ENCODE measurements at places on chromosomes 4 and X.

- DNase-seq: no peak
- no peaks in the 10 kb centered on the region for H3K27me3 ChIP-seq
- peaks cover 53% of the 10 kb centered on the region for H3K4me1 ChIP-seq
- peak within 1 kb of the TSS; percentile 61 for H3K4me3 ChIP-seq
- peak within 1 kb of the TSS; percentile 91 for H3K27ac ChIP-seq
Measured at GRCh38 chr4:2261853-2262144, at the start of gene MXD4. Gene MXD4 (minus strand): TSS chr4:2262109. CDS start chr4:2261980, 129 bp downstream.

- peaks cover 5% of the 10 kb centered on the region for H3K4me1 ChIP-seq
- peak overlapping the region; percentile 90 for H3K4me3 ChIP-seq
- no peak for DNase-seq
- no peaks in the 10 kb centered on the region for H3K27me3 ChIP-seq
Measured at GRCh38 chrX:80808881-80809411, 731 bp downstream of the BRWD3 start.

DNA sequence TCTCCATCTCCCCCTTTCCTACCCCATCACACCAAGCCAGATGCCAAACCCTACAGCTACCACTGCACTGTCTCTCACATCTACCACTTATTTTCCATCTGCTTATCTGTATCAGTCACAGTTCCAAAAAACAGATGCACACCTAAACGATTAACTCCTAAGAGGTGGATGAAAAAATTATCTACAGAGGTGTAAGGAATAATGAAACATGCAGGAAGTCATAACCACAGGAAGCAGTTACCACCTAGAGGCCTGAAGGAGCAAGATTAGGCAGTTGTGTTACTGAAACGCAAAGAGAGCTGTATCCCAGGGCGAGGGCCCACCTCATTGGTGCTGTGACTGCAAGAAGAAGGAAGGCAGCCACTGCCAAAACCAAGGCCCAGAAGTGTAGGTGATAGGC lies 87.8 kb upstream of the FAM241A start:
- no peaks in the 10 kb centered on the region for H3K4me1 ChIP-seq
- no peak overlapping the region for H3K27ac ChIP-seq
- H3K27me3 ChIP-seq: peaks cover 4% of the 10 kb centered on the region
- H3K4me3 ChIP-seq: no peak overlapping the region
- no peaks in the 10 kb centered on the region for H3K36me3 ChIP-seq
- no peak for DNase-seq

DNA sequence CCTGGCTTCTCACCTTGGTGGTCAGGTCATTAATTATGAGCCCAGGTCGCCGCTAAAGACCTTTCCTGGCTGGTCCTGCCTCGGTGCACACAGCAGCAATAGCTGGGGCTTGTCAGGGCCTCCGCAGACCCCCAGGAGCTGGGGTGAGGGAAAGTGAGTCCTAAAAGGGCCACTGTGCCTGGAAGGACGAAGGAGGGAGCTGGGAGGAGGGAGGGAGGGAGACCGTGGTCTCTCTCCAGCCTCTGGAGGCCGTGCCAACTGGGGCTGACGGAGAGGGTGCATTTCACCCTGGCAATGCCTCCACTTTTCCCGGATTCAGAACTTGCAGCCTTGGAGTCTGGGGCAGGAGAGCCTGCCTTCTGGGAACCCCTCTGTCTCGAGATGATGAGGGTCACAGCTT lies 60.4 kb downstream of the CRLF2 start:
- no peaks in the 10 kb centered on the region for H3K4me1 ChIP-seq
- peaks cover 30% of the 10 kb centered on the region for H3K27me3 ChIP-seq
- no peak for DNase-seq
- H3K4me3 ChIP-seq: no peak overlapping the region
- H3K36me3 ChIP-seq: no peaks in the 10 kb centered on the region

GRCh38 chr4:66929748-66930147 lies 615.6 kb downstream of the CENPC start:
- no peak for DNase-seq
- no peaks in the 10 kb centered on the region for H3K36me3 ChIP-seq
- H3K4me1 ChIP-seq: no peaks in the 10 kb centered on the region
- no peak overlapping the region for H3K27ac ChIP-seq
- no peaks in the 10 kb centered on the region for H3K27me3 ChIP-seq

GRCh38 chr4:153788413-153789276 lies at the start of gene SFRP2:
Gene SFRP2 (minus strand): TSS chr4:153789083. CDS start chr4:153788835, 248 bp downstream.
- H3K4me3 ChIP-seq: peak within 1 kb of the TSS; percentile 40
- peaks cover 12% of the 10 kb centered on the region for H3K4me1 ChIP-seq
- no peaks in the 10 kb centered on the region for H3K36me3 ChIP-seq
- H3K27me3 ChIP-seq: peaks cover 30% of the 10 kb centered on the region

DNA sequence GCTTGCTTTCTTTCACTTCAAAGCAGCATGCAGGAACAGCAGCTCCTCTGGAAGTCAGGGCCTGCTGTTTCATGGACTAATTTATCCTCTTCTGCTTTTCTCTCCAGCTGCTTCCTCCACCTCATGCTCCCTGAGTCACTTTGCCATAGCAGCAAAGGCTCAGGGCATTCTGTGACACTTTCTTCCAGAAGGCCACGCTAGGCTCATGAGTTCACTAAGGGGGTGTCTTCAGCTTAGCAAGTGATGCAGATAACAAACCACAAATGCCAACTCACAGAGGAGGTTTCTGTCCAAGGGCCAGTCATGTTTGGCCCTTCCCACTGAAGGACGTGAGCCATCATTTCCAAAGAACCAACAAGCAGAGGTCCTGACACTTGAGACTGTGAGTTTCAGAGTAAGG lies 200.2 kb downstream of the ADGRA3 start:
- no peak for DNase-seq
- H3K36me3 ChIP-seq: no peaks in the 10 kb centered on the region
- no peaks in the 10 kb centered on the region for H3K4me1 ChIP-seq

GRCh38 chrX:150456466-150456865 lies 93.3 kb downstream of the MAMLD1 start:
- H3K4me3 ChIP-seq: no peak overlapping the region
- H3K36me3 ChIP-seq: no peaks in the 10 kb centered on the region
- H3K27me3 ChIP-seq: no peaks in the 10 kb centered on the region
- H3K27ac ChIP-seq: no peak overlapping the region
- no peak for DNase-seq
- H3K4me1 ChIP-seq: no peaks in the 10 kb centered on the region

- no peaks in the 10 kb centered on the region for H3K36me3 ChIP-seq
- no peaks in the 10 kb centered on the region for H3K4me1 ChIP-seq
- H3K4me3 ChIP-seq: no peak overlapping the region
- no peaks in the 10 kb centered on the region for H3K27me3 ChIP-seq
Measured at GRCh38 chr4:143713955-143714625, 13.6 kb upstream of the FREM3 start.

DNA sequence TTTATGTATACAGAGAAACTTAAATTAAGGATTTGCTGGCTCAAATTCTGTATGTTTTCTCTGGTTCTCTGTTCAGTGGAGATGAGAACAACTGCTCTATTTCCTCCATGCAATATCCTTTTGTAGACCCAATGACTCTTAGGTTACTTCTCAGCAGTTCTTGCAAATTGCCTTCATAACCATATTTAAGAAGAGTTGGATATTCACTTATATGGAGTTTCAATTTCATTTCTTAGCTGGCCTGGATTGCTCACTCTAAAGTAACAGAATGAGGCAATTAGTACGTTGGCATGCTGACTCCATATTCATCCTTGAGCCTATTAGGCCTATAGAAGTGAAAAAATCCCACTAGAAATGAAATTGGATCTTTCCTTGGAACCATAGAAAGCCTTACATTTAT lies 93.6 kb downstream of the DOCK11 start:
- H3K4me3 ChIP-seq: no peak overlapping the region
- H3K36me3 ChIP-seq: peaks cover 70% of the 10 kb centered on the region
- no peaks in the 10 kb centered on the region for H3K27me3 ChIP-seq
- no peak overlapping the region for H3K27ac ChIP-seq
- no peaks in the 10 kb centered on the region for H3K4me1 ChIP-seq

GRCh38 chrX:42096265-42096920 lies 173.0 kb upstream of the CASK start:
- H3K36me3 ChIP-seq: no peaks in the 10 kb centered on the region
- no peak for DNase-seq
- H3K27me3 ChIP-seq: no peaks in the 10 kb centered on the region
- no peak overlapping the region for H3K4me3 ChIP-seq

GRCh38 chr4:111323916-111324315 lies 701.0 kb upstream of the PITX2 start:
- no peak overlapping the region for H3K27ac ChIP-seq
- no peaks in the 10 kb centered on the region for H3K4me1 ChIP-seq
- no peaks in the 10 kb centered on the region for H3K36me3 ChIP-seq
- no peak overlapping the region for H3K4me3 ChIP-seq
- no peaks in the 10 kb centered on the region for H3K27me3 ChIP-seq

GRCh38 chrX:12505127-12505526 lies 286.1 kb upstream of the PRPS2 start:
- H3K4me1 ChIP-seq: no peaks in the 10 kb centered on the region
- no peaks in the 10 kb centered on the region for H3K27me3 ChIP-seq
- no peak for DNase-seq
- H3K36me3 ChIP-seq: no peaks in the 10 kb centered on the region

- no peak overlapping the region for H3K27ac ChIP-seq
- no peak overlapping the region for H3K4me3 ChIP-seq
- no peaks in the 10 kb centered on the region for H3K4me1 ChIP-seq
- H3K27me3 ChIP-seq: no peaks in the 10 kb centered on the region
Measured at GRCh38 chr4:72582853-72583252, 13.8 kb upstream of the ADAMTS3 start.

DNA sequence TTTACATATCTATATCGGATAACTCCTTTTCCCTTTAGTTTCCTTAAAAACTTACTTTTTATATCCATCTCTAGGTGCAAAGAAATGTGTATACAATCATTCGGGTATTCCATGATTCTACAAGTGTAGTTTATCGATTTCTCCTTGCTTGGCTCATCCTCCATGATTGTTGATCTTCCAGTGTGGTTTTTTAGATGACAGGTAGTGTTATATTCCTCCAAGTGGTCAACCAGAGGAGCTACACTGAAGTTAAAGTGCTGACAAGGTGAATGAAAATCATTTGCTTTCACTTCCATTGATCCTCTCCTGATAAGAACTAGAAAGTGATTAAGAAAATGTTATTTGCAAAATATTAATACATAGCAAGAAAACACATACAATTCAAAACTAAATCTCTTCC lies 38.5 kb downstream of the TMEM156 start:
- H3K27ac ChIP-seq: no peak overlapping the region
- H3K27me3 ChIP-seq: no peaks in the 10 kb centered on the region
- H3K4me3 ChIP-seq: no peak overlapping the region
- no peaks in the 10 kb centered on the region for H3K36me3 ChIP-seq
- no peaks in the 10 kb centered on the region for H3K4me1 ChIP-seq
- DNase-seq: no peak

- no peaks in the 10 kb centered on the region for H3K36me3 ChIP-seq
- H3K27ac ChIP-seq: peak overlapping the region; percentile 90
- no peak for DNase-seq
- no peaks in the 10 kb centered on the region for H3K27me3 ChIP-seq
Measured at GRCh38 chr4:184534511-184535391, 60.4 kb upstream of the IRF2 start.

- no peaks in the 10 kb centered on the region for H3K27me3 ChIP-seq
- no peak overlapping the region for H3K27ac ChIP-seq
- H3K4me3 ChIP-seq: no peak overlapping the region
- no peaks in the 10 kb centered on the region for H3K36me3 ChIP-seq
- H3K4me1 ChIP-seq: no peaks in the 10 kb centered on the region
Measured at GRCh38 chrX:134737061-134737460, 78.8 kb upstream of the PLAC1 start.

DNA sequence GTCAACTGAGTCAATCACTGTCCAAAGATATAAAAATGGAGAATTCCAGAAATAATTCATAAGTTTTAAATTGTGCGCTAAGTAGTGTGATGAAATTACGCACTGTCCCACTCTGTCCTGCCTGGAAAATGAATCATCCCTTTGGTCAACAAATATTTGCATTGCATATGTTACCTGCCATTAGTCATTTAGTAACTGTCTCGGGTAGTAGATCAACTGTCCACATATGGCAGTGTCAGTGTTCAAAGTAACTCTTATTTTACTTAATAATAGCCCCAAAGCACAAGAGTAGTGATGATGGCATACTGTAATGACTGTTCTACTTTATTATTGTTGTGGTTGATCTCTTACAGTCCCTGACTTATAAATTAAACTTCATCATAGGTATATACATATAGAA lies 3.4 kb downstream of the YTHDC1 start:
- H3K27ac ChIP-seq: no peak overlapping the region
- no peaks in the 10 kb centered on the region for H3K36me3 ChIP-seq
- H3K4me1 ChIP-seq: peaks cover 33% of the 10 kb centered on the region
- no peaks in the 10 kb centered on the region for H3K27me3 ChIP-seq

- H3K27me3 ChIP-seq: peaks cover 32% of the 10 kb centered on the region
- H3K27ac ChIP-seq: no peak overlapping the region
- no peak overlapping the region for H3K4me3 ChIP-seq
Measured at GRCh38 chr4:61201561-61201960, 1.4 kb downstream of the ADGRL3 start.

- peaks cover 2% of the 10 kb centered on the region for H3K4me1 ChIP-seq
- H3K27ac ChIP-seq: no peak overlapping the region
- peak overlapping the region; percentile 72 for H3K4me3 ChIP-seq
- no peaks in the 10 kb centered on the region for H3K36me3 ChIP-seq
Measured at GRCh38 chr4:1008840-1009541, 2.4 kb upstream of the FGFRL1 start.

DNA sequence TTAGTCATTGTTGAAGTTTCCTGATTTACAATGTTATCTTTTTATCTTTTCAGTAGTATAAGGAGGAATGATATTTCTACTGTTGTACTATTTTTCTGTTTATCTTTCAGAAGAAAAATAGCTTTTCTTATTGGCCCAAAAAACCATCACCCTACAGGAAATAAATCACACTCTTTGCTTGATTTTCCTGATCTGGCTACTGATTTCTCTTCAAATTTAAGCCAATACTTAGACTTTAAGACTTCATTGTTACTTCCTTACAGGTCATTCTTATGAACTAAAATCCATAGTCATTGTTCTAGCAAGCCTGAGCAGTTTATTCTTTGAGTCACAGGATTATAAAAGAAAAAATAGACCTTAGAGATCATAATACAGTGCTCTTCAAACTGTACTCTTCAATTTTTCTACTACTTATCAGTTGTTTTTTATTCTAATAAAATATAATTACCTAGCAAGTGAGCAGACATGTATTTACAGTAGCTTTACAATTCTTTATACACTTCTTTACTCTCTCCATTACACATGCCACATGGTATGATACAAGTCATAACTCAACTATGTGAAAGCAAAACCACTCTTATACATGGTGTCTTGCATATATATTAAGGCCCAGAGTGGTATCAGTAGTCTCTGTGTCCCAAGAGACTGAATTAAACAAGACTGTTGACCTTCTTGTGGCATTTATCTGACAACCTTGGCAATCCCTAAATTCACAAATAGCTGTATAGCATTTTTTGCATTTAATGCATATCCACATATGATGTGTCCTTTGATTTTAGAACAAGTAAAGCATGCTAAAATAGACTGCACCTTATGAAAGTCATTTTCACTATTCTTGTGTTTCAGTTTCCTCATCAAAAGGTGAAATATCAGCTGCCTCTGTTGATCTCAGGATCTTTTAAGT lies 47.9 kb downstream of the TET2 start:
- H3K4me1 ChIP-seq: no peaks in the 10 kb centered on the region
- H3K27me3 ChIP-seq: no peaks in the 10 kb centered on the region
- DNase-seq: no peak
- no peak overlapping the region for H3K27ac ChIP-seq
- H3K4me3 ChIP-seq: no peak overlapping the region
- no peaks in the 10 kb centered on the region for H3K36me3 ChIP-seq

All from T-cell (primary cell).